ENCODE measurements at places on chromosomes 6 and 20.
A peak's percentile ranks its signal among the peaks of the same experiment; 100 is the strongest.

DNA sequence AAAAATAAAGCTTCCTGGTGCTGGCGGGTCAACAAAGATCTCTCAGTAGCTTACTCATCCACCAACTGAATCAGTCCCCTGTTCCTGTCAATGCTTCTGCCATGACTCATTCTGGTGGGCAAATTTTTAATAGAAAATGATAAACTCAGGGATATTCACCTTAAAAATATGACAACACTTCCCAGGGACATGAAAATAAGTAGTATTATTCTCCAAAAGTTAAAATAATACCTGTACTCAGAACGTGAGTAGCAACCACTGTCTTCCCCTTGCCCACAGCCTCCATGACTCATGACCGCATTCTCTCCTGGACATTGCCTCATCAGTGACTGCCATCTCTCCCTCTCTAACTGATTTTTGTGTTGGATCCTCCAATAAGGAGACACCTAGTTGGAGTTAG is 552.3 kb downstream of the KIF16B start:
- DNase-seq: no peak

GRCh38 chr6:167565884-167566599 is 241.2 kb downstream of the TTLL2 start:
- DNase-seq: no peak

DNA sequence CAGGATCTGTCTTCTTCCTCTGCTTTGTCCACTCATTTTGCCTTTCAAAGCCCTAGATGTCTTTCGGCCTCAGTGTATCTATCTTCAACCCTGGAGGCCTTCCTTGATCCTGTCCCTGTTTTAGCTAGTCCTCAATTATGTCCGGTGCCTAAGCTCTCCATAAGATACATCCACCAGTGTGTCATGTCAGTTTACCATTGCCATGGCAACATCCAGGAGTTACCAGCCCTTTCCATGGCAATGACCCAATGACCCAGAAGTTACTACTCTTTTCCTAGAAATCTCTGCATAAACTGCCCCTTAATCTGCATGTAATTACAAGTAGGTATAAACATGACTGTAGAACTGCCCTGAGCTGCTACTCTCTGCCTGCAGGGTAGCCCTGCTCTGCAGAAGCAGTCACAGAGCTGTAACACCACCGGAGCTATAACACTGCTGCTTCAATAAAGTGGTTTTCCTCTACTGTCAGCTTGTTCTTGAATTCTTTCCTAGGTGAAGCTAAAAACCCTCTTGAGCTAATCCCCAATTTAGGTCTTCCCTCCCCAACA is 712.1 kb upstream of the AGPAT4 start:
- DNase-seq: no peak

- no peak for DNase-seq
These were observed 159.6 kb downstream of the SYNDIG1 start for GRCh38 chr20:24628985-24629384.

DNA sequence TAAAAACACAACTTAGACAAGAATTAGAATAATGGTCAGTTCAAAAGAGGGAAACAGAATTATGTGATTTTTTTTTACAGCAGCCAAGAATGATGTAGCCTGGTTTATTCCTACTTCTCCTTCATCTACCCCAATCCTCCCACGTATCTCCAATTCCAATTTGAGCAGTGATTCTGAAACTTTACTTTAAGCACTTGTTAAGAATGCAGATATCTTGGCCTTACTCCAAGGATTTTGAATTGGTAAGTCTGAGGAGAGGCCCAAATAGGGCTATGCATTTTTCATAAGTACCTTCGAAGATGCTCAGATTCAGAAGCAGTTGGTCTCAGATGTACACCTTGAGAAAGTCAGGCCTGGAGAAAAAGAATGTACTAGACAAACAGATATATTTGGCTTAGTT is 233.4 kb upstream of the FLRT3 start:
- DNase-seq: no peak

- DNase-seq: no peak
These were observed 7.8 kb downstream of the SYNGAP1 start for GRCh38 chr6:33427585-33428223.

GRCh38 chr6:30411515-30412207 is 66.7 kb downstream of the RPP21 start:
- DNase-seq: peak; percentile 16

All from activated CD8-positive, alpha-beta memory T cell treated with anti-CD3 and anti-CD28 coated beads for 48 hours (primary cell).